ENCODE measurements at places on chromosomes 4 and X.
A peak's percentile ranks its signal among the peaks of the same experiment; 100 is the strongest.

DNA sequence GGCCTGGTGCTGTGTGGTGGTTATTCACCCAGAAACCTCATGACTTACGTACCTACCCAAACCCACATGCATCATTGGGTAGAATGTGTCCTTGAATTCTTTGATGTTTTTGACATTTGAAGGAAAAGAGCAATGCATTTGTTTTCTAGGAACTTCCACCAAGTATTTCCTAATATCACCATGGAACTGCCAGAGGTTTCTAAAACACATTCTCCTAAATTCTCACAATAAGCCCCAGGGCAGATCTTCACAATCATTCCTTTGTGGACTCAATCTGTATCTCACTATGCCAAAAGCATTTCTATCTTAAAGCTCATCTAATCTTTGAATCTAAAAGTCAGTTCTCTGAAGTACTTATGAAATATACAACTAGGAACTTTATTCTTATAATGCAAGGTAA is 8.3 kb upstream of the ODAM start:
- no peak for DNase-seq

- DNase-seq = no peak
Observed at GRCh38 chrX:47097018-47097417, 18.8 kb downstream of the RGN start.

GRCh38 chrX:34586346-34586911 is 70.7 kb downstream of the TMEM47 start:
- no peak for DNase-seq

DNA sequence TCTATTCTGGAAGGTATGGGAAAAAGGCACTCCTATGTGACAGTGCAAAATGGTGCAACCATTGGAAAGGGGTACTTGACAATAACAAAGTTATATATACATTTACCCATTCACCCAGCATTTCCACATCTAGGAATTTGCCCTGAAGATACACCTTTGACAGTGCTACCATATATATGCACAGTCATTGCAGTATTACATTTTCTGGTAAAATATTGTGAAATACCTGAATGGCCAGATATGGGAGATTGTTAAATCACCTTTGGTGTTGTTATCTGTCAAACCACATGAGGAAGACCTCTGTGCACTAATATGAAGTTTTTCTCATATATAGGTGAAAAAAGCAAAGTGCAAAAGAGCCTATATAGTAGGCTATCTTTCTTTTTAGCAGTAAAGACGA is 53.5 kb downstream of the SMAD1 start:
- no peak for DNase-seq

GRCh38 chrX:38211891-38212635 is 8.6 kb downstream of the SRPX start:
- DNase-seq = no peak

DNA sequence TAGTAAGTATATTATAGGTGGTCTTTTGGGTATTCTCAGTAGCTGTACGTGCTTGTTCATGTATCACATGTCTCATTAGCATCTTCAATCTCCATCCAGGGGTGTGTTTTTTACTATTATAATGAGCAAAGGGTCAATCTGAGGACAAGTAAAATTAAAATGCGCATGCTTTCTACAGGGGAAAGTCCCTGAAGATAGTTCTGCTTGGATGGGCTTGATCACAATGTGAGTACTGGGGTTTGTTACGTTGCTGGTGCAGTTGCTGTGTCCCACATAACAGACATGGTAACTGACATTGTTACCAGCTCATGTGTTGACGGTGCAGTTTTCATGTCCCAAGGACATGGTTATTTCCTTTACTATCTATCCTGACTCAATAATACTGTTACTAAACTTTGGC is 65.9 kb downstream of the UCHL1 start:
- no peak for DNase-seq

DNA sequence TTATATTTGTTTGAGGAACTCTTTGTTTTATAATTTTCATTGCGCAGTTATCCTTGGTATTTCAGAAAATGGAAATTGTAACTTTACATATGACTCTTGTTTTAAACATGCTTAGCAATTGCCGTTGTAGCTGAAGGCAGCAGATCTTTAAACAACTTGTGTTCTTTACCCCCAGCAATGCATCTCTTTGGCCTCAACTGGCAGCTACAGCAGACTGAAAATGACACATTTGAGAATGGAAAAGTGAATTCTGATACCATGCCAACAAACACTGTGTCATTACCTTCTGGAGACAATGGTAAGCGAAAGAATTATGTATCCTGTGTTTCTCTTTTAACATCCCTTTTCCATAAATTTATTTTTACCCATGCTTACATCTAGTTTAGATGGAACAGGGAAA is 263.6 kb downstream of the DCTD start:
- DNase-seq = no peak

DNA sequence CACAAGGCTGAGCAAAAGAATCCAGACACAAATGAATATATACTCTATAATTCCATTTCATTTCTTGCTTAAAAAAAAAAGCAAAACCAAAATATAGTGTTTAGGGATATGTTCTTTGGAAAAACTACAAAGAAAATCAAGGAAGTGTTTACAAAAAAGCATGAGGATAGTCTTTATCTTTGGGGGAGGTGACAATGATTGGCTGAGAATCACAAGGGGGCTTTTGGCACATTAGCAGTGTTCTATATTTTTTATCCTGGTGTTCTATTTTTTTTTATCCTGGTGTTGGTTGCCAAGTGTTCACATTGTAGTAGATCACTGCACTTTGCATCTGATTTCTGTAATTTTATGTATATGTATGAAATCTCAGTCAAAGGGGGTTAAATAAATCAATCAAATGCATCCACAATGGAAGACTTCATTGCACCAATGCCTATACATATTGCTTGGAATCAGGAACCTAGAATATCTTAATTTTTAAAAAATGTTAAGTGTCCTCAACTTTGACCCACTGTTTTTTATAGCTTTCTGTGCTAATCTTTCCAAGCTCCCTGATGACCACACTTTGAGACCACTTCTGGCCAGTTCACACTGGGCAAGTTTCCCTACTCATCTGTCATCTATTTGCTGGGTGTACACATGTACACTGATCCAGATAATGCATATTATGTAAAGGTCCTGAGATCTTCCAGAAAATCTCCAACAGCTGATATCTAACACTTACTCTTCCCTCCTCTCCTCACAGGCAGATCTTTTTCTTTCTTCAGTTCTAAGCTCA is 3.7 kb downstream of the TBC1D9 start:
- no peak for DNase-seq

DNA sequence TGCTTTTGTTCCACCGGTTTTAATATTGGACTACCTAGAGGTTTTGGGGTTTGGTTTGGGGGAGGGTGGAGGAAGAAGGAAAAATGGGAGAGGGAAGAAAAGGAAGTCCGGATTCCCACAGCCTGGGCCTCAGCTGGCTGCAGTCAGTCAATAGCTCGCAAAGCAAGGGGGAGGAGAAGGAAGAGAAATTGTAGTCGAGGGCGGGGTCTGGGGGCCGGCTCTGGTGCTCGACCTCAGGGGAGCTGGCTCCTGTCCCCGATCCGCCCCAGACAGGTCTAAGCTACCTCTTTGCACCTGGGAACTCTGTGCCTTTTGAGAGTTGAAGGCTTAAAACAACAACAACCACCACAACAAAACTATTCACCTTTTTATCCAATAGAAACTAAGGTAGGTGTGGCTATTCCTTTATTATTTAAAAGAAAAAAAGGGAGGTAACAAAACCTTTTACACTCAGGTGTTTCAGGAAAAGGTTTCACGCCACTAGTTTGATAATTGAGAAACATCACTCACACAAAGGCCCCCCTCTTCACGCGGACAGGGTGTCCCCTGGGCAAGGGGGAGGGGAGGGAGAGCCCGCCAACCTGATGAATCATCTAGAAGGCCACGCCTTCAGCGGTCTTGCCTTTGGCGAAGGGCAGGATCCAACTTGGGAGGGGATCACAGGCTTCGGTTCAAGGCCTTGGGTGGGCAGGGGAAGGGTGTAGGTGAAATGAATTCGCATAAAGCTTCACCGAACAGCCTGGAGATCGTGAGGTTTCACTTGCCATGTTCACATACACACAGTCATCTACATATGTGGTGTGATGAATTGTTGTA is 1.6 kb upstream of the LNX1 start:
- no peak for DNase-seq

GRCh38 chrX:126065901-126066660 is 100.0 kb downstream of the DCAF12L2 start:
- DNase-seq = no peak

- DNase-seq = no peak
Observed at GRCh38 chr4:169841776-169842175, 84.0 kb upstream of the HPF1 start.

DNA sequence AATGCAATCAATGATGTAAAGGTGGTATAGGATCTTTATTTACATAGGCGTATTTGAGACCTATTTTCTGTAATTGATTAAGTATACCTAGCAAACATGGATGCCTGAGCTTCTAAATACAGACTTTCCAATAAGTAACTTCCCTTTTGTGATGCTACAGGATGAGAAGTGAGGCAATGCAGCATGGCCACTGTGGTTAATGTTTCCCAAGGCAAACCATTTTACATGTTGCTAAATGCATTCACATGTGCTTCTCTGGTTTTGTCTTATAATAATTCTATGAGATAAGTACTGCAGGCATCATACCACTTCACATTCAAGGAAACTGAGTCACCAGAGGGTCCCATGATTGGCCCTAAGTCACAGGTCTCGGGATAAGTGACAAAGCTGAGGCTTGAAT is 35.7 kb upstream of the NKX3-2 start:
- DNase-seq = no peak

- DNase-seq = no peak
Observed at GRCh38 chr4:189443341-189443740, 497.3 kb upstream of the FRG1 start.

GRCh38 chrX:20015422-20015821 is 24.6 kb upstream of the BCLAF3 start:
- DNase-seq = no peak

DNA sequence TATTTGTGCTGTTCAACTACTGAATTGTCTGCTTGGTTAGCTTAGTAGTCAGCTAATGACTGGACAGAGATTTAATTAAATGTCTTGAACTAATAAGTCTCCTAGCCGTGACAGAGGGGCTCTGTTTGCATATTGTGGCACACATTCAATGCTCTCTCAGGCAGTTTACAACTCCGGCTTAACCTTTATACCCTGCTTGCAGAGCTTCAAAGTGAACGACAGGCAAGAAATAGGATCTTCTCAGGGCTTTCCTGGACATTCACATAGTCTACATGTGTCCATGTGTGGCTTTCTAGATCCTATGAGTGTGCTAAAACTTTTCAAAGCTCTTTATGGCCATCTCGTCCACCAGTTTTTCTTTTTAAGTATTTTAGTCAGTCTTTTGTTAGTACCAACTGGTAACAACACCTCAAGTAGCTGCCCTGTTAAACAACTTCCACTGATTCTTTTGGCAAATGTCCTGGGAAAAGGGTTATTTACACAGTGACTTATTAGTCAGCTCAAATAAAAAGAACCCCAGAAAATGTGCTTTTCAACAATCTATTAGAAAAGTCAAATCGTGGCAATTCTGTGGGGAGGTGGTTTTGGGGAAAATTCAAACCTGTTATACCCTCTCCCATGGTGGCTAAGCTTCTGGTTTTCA is 28.6 kb downstream of the OR13H1 start:
- no peak for DNase-seq

GRCh38 chr4:22237155-22237751 is 278.6 kb downstream of the ADGRA3 start:
- DNase-seq = peak; percentile 18

- DNase-seq = no peak
Observed at GRCh38 chr4:26420913-26421312, 69.4 kb downstream of the CCKAR start.

DNA sequence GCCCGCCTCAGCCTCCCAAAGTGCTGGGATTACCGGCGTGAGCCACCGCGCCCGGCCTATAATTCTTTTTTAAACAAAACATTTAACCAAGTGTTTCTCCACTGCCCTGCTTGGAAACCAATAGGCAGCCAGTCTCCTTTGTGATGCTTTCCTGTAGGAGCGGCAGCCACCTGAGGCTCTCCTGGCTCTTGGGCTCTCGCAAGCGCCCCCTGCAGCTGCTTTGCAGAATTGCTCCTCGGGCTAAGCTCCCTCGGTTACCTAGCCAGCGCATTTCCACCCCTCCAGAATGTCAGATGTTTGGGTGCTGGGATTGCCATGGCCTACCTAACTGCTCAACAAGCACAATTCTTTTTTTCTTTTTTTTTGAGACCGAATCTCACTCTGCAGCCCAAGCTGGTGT is 7.7 kb downstream of the S100P start:
- DNase-seq = no peak

DNA sequence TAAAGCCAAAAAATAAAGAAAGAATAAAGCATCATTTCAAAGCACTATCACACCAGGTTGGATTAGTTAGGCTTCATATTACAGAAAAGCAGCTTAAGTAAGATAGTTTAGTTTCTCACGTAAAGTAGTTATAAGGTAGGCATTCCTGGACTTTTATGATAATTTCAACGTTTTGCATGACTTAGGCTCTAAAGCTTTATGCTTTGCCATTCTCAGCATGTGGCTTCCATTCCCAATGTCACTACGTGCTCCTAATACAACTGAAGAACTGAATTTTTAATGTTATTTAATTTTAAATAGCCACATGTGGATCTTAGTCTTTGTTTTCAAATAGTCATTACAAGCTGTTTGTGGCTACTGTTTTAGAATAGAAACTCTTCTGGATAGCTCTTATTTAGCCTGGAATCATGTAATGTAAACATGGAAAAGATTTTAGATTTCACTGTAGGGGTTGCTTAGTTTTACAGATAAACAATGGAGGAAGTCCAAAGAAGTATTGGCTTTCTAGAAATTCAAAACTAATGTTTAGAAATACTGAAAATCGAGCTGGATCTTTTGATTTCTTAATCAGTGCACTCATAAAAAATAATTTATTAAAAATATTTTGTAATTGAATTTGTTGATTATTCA is 710.0 kb downstream of the IL1RAPL1 start:
- no peak for DNase-seq

DNA sequence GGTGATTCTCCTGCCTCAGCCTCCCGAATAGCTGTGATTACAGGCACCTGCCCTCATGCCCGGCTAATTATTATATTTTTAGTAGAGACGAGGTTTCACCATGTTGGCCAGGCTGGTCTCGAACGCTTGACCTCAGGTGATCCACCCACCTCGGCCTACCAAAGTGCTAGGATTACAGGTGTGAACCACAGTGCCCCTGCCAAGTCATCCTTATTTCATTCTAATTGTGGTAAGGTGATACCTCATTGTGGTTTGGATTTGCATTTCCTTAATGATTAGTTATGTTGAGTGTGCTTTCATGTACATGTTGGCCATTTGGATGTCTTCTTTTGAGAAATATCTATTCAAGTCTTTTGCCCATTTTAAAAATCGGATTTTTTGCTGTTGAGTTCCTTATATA is 93.0 kb downstream of the USP9X start:
- DNase-seq = no peak

DNA sequence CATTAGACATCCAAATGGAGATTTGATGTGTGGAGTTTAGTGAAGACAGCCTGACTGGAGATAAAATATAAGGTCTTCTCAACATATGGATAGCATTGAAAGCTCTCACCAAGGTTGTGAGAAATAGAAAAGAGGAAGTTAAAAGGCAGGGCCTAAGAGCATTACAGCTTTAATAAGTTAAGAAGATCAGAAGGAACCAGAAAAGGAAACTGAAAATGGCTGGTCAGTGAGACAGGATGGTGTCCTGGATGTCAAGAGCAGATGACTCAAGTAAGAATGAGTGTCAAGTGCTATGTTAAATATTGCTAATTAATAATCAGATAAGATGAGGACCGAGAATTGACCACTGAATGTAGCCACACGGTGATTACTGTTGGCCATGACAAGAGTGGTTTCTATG is 642.9 kb downstream of the STPG2 start:
- DNase-seq = no peak

GRCh38 chr4:3215256-3215655 is 33.7 kb upstream of the MSANTD1 start:
- no peak for DNase-seq

GRCh38 chrX:79721234-79721633 is 293.3 kb upstream of the TBX22 start:
- no peak for DNase-seq
